Stimulated activated CD4-positive, alpha-beta T cell treated with anti-CD3 and anti-CD28 coated beads, Interleukin-1b, Interleukin-23, amount 100 ng/mL, for 4 hours (primary cell): ENCODE measurements at places on chromosomes 12 and 14.

DNA sequence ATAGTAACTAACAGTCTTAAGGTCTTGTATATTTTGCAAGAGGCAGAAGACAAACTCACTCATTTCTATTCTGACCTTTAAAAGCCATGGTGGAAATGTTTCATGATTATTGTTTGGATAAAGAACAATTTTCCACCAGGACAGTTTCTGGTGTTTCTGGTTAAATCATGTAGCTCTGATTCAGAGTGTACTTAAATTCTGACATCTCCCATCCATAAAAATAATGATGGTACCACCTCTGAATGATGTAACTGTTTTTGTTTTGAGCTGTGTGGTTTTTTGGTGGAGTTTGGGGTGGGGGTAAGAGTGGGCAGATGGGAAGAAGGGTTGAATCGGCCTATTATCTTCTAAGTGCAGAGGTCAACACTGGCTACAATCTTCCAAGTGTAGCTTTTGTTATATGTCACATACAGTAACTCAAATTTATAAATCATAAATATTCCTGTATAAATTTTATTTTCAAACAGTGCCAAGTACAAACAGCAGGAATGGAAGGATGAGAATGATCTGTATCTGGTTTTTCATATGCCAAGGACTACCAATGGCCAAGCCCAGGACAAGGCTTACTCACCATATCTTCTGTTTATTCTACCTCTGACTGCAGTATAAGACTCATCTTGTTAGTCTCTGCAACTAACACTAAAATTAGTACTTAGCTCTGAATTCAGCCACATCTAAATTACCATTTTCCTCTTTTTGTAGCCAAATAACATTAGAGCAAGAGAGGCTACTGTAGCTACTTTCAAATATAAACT lies 108.7 kb downstream of the BCAT1 start:
- no peak for DNase-seq

GRCh38 chr14:77043177-77043983 lies 14.9 kb upstream of the IRF2BPL start:
- DNase-seq, result no peak

DNA sequence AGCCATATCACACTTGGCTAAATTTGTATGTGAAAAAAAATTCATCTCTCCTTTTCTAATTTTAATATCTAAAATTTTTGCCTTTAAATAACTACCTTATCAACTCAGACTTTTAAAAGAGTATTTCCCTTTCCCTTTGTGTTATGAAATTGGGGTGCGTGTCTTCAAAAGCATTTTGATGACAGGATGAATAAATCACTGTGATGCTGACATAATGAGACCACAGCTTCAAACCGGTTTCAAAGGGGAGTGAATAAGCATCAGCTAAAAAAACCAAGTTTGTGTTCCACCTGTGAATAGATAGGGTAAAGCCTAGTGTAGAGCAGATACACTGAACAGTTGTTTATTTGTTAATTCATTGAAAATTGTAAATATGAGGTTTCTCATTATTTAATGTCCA lies 85.0 kb downstream of the LGR5 start:
- no peak for DNase-seq

GRCh38 chr14:103543140-103543539 lies 14.1 kb downstream of the TRMT61A start:
- no peak for DNase-seq

- DNase-seq, result no peak
Observed at GRCh38 chr14:99812892-99813291, 19.7 kb downstream of the EML1 start.
